ENCODE measurements at places on chromosomes 7 and 10.

- DNase-seq: no peak
Measured at GRCh38 chr10:122077311-122077875, 88.4 kb downstream of the TACC2 start.

DNA sequence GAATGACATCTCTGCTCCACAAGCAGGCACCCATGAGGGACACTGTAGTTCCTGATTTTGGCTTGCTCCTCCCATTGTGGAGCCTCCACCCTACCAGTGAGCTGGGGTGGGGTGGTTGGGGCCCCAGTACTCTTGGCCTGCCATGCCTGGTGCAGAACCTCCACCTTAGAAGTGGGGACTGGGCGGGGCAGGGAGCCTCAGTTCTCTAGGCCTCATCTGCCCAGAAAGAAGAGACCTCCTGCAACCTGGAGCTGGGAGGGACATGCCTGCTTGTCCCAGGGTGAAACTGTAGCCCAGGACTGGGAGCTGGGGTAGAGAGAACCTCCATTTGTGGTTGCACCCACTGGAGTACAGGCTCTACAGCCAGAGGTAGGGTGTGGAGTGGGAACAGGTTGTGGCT, 14.4 kb downstream of the RAMP3 start:
- no peak for DNase-seq

- no peak for DNase-seq
Measured at GRCh38 chr10:72022228-72022627, 58.0 kb downstream of the CHST3 start.

DNA sequence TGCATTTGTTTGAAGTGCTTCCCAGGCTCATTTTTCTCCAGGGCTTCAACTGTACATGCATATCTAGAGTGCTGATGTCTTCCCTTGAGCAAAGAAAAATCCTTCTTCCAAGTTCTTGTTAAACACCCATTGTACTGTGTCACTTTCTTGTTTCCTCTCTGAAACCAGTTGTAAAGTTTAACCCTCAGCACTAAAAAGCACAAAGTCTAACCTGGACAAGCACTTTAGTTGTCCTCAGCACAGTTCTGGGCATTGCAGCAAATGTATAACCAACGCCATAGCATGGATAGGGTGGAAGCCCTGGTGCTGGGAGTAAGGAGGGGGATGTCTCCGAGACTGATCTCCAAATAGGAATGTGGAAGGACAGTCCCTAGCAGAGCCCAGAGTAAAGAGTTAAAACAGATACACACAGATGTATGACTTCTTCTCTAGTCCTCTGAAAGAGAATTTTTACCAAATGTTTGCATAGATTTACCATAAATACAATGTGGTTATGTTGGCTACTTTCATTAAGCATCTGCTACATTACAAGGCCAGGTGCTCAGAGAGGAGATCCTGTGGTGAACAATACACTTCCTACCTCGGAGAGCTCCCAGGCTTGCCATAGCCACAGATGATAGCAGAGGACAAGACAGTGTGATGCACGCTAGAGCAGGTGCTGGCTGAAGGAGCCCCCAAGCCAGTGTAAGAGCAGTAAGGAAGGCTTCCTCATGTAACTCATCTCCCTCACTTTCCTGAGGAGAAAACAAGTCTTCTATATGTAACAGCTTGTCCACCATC, 57.0 kb downstream of the DNAJC12 start:
- no peak for DNase-seq

- DNase-seq: no peak
Measured at GRCh38 chr10:32266566-32266965, 80.4 kb downstream of the EPC1 start.

GRCh38 chr10:77604941-77605351, 32.7 kb downstream of the KCNMA1 start:
- no peak for DNase-seq

DNA sequence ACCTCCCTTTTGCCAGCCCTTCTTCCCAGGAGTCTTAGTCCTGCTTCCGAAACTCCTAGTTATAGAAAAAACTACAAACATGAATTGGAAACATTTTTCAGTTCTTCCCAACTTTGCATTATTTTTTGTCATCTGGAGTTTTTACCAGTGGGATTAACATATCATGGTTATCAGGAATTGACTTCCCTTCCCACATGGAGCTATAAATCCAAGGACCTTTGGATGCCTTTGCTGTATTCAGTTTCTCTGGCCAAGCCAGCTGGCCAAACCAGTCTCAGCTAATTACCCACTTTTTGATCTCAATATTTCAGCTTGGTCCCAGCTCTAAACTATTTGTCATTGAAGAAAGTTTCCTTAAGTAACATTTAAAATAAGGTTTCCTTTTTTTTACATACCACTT, 570.6 kb downstream of the SORCS1 start:
- no peak for DNase-seq

GRCh38 chr10:79159785-79160184, 91.0 kb downstream of the ZMIZ1 start:
- DNase-seq: no peak

DNA sequence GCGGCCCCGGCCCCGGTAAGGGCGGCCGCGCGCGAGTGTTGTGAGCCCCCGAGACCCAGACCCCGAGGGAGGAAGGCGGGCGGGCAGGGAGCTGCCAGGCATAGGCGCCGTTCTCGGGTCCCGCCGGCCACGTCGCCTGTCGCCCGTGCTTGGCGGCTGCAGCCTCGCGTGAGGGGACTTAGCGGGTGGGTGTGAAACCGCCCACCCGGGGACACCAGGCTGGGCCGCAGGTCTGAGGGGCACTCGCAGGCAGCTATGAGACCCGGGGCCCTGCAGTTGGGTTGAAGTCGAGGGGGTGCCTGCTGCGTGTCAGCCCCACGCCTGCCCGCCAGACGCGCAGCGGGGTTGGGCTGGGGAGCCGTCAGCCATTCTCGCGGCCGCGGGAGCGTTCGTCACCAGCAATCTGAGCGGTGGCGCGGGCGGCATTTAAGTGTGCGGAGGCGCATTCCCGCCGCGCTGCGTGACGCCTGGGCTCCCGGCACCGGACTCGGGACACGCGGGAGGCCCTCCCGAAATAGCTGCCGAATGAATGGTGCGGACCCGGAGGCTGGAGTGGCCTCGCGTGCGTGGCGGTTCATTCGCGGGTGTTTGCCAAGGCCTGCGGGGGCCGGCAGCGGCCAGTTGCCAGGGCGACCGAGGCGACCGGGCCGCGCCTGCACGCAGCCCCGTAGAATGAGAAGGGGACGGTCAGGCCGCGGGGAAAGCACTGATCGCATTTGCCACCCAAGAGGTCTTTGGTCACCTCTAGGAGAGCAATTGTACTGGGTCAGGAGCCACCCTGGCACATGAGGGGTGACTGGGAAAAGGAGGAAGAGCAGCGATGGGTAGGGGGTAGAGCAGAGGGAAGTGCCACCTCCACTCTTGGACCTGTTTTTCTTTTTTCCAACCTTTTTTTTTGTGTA, 750 bp downstream of the ZNF398 start:
- peak; percentile 42 for DNase-seq

DNA sequence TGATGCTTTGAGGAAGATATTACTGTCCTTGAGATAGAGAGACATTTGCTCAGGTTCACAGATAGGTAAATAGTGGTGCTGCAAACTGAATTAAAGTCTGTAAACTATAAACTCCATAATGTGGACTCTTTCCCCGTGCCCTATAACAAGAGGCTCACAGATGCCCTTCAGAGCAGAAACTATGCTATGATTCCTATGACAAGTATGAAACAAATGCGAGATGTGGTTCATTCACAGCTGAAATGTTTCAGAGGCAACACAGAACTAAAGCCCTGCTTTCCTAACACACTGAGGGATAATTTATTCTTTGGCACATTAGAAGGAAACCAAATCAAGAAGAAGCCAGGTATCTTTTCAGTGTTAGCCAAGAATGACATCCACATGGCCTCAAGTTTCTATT, 13.4 kb downstream of the CHUK start:
- DNase-seq: no peak

- no peak for DNase-seq
Measured at GRCh38 chr10:84296091-84296981, 32.1 kb upstream of the CCSER2 start.

- DNase-seq: peak; percentile 29
Measured at GRCh38 chr10:110610308-110610774, 33.8 kb upstream of the RBM20 start.

- DNase-seq: no peak
Measured at GRCh38 chr7:116776610-116777289, 85.6 kb upstream of the CAPZA2 start.

DNA sequence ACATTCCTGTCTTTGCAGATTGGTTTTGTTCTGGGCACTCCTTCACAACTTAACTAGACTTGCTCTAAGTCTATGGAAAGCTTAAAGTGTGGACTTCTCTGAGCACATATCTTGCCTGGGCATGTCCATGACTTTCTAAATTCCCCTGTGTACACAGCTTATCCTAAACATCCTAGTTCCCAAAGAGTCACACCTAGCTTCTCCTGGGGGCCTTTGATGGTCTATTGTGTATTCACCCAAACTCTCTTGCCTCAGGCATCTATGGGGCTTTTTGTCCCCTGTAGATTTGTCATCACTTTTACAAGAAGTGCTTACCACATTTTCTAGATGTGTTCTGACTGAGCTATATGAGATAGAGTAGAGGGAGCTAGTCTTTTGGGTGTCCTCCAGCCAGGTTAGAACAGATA, 12.2 kb upstream of the ZNF488 start:
- DNase-seq: no peak

GRCh38 chr7:22124941-22125340, 179.2 kb upstream of the CDCA7L start:
- no peak for DNase-seq

GRCh38 chr7:44508328-44509030, 18.0 kb upstream of the NUDCD3 start:
- DNase-seq: no peak

GRCh38 chr10:105857268-105858264, 1216.5 kb downstream of the SORCS3 start:
- DNase-seq: no peak

GRCh38 chr7:157662981-157663716, 326.3 kb downstream of the DNAJB6 start:
- no peak for DNase-seq

DNA sequence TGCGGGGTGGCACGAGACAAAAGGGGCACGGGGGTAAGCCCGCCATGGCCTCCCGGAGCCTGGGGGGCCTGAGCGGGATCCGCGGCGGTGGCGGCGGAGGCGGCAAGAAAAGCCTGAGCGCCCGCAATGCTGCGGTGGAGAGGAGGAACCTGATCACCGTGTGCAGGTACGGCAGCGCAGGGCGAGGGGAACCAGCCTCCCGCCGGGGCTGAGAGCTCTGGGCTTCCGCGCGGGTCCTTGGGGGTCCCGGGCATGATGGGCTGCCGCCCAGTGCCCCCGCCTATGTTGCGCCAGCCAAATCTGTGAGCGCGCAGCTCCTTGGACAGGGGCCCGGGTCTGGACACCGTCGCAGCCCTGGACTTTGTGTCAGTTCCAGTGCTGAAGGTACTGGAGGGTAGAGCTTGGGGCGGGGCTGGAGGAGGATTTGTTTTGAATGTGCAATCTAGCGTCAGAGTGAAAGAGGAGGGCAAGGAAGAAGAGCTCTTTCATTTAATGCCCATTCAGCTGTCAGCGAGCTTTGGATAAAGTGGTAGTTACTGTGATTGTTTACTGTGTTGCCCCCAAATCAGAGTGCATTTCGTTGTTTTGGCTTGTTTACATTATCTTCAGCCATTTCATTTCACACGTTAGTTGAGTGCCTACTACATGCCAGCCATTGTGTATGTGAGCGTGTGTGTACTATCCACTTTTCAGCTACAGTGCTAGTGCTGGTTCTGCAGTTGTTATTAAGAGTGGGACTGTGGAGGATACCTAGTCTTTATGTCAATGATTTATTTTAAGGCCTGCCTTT, 777 bp downstream of the RUNDC3B start:
- DNase-seq: peak; percentile 17

GRCh38 chr7:12030116-12030515, 181.0 kb upstream of the TMEM106B start:
- no peak for DNase-seq

GRCh38 chr10:44968500-44969400, 9.1 kb downstream of the RASSF4 start:
- DNase-seq: no peak

DNA sequence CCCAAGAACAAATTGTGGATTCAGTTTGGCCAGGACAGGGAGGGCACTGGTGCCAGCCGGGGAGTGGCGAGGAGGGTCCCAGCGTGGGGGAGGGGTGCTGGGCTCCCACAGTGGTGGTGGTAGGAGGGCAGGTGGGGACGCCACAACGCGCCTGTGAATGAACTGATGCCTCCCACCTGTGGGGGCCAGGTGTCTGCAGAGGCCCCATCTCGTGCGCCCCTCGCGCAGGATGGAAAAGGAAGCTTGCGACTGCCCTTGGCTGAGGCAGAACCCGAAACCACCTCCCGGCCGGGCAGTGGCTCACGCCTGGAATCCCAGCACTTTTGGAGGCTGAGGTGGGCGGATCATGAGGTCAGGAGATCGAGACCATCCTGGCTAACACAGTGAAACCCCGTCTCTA, 72.0 kb downstream of the MICALL2 start:
- DNase-seq: no peak

DNA sequence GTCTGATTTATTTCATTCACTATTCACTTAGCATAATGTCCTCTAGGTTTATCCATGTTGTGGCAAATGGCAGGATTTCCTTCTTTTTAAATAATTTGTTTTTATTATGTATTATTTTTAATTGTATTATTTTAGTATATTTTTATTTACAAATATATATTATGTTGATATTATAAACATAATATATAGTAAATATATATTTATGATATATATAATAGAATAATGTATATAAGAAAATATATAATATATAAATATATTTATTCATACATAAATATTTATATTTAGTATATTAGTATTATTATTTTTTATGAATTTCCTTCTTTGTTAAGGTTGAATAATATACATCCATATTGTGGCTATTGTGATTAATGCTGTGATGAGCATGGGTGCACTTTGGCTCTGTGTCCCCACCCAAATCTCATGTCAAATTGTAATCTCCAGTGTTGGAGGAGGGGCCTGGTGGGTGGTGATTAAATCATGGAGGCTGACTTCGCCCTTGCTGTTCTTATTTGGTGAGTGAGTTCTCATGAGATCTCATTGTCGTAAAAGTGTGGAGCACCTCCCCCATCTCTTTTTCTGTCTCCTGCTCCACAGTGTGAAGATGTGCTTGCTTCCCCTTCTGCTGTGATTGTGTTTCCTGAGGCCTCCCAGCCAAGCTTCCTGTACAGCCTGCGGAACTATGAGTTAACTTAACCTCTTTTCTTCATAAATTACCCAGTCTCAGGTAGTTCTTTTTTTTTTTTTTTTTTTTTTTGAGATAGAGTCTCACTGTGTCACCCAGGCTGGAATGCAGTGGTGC, 52.3 kb upstream of the CYP2C18 start:
- DNase-seq: no peak

- DNase-seq: no peak
Measured at GRCh38 chr10:103692436-103692951, 162.9 kb downstream of the SH3PXD2A start.

GRCh38 chr7:99614495-99614894, 2.3 kb upstream of the ZSCAN25 start:
- no peak for DNase-seq
